ENCODE measurements at places on chromosomes 2 and 18. TPM values are rescaled to one million over a fixed set of nuclear protein-coding genes. Genes with fewer than 3 reads are reported as not detected.

GRCh38 chr2:172098287-172098649 lies 4.4 kb downstream of the DLX2 start:
- no peak for DNase-seq

DNA sequence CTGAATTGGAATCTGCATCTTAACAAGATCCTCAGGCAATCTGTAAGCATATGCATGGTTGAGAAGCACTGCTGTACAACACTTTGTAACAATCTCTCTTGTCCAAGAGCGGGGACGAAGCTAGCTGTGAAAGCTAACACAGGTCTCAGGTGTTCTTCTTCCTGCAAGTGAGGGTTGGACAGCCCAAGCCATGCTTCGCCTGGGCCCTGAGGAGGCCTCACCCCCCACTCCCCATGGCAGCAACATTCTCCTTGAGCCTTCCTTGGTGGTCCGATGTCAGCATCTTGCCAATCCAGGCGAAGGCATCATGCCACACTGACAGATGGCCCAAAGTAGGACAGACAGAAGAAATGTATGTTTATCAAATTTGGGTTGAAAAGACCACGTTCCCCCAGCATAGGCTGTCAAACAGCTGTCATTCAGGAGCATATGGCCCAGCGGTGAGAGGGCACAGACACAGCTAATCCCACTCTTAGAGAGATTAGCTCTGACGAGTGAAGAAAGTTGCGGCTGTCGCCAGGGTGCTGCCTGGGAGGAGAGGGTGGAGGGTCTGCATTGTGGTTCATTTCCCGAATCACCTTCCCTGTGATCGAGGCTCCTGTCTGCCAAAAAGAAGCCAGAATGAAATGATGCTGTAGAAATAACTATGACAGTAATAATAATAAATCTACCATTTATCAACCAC lies 344.7 kb downstream of the MYCN start:
- no peak for DNase-seq

DNA sequence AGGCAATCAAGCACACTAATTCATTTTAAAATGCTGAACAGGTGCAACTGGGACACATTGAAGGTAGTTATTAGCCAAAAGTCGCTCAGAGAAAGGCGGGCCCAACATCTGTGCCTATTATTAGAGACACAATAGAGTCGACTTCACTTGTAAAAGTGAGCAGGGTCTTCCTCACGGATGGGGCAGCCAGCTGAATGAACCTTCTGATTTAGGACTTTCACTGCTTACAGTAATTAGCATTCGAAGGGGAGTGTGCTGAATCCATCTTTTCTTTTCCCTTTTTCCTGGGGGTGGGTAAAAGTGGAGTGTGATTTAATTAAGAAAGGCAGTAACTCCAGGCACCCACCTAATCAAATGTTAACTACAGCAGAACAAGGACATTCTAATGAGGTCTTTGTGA lies 677.7 kb downstream of the DCDC2C start:
- no peak for DNase-seq

The PRSS56 gene
- not detected for total RNA-seq

The NOL4 gene
- total RNA-seq = 137 TPM

The STARD6 gene
- total RNA-seq = not detected

The C2orf76 gene
- total RNA-seq = 9.8 TPM

The COLEC11 gene
- 0.78 TPM for total RNA-seq

The CDH7 gene
- total RNA-seq = 2.3 TPM

The PLEKHH2 gene
- total RNA-seq = 8.4 TPM

All from occipital lobe (tissue), 3 donors.